MCF 10A (cell line): ENCODE measurements at places on chromosomes 5 and 9. TPM values are rescaled to one million over a fixed set of nuclear protein-coding genes. Genes with fewer than 3 reads are reported as not detected.
A peak's percentile ranks its signal among the peaks of the same experiment; 100 is the strongest.

DNA sequence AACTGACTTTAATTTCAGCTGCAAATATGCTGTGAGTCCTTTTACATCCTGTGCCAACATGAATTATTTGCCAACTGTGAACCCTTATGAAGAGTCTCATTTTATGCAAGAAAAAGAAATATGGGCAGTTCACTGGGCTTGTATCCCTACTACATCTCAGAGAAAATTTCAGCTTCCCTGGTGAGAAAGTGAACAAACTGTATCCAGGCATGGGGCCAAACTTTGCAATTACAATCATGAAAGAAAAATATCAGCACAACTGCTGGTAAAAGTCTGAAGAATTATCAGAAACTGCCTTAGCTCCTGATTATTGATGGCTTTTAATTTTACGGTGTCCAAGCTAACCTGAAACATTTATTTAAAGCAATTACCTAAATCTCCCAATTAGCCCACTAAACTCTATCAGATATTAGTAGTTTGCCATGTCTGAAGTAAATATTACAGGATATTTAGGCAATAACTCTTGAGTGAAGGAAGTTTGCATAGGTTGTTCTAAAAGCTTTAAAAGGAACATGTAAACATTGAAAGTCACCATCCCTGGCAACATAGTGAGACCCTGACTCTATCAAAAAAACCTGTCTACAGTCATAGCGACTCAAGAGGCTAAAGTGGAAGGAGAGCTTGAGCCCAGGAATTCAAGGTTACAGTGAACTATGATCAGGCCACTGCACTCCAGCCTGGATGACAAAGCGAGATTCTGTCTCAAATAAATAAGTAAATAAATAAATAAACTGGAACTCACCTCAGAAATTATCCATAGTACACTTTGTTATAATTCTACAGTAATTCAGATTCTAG, 83.9 kb upstream of the HCN1 start:
- no peak for DNase-seq

DNA sequence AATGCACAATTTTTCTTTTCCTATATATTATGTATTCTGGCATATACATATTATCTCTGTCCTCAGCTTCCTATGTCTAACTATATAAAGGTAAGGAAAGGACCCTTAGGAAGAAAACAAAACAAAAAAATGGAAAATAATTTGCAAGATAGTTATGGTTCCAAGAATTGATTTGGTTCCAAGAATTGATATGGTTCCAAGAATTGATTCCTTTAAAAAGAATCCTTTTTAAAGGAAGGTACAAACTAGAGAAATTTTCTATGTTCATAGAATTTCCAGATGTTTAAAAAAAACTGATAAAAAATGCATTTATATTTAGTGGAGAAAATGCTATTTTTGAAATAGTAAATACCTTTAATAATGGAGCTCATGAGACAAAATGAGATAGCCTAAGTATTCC, 12.1 kb downstream of the LYRM7 start:
- DNase-seq = no peak

GRCh38 chr9:72902268-72902667, 50.6 kb downstream of the ALDH1A1 start:
- DNase-seq = no peak

- DNase-seq = no peak
These were observed 88.6 kb upstream of the IFNE start for GRCh38 chr9:21570643-21571275.

DNA sequence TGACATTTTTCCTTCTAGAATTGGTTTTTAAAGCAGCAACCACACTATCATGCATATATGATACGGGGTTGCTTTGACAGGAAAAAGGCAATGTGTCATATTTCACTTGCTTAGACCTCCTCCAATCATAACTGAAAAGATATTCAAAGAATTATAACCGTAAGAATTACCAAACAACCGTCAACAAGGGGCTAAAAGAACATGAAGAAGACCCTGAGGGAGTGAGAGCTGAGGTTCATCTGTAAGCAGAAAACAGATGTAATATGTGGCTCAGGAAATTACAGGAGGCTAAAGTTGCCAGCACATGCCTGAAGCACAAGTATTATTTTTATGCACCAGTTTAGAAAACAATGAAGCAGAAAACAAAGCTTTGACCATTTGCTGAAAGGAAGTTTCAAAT, 78.9 kb downstream of the APBA1 start:
- DNase-seq = no peak

DNA sequence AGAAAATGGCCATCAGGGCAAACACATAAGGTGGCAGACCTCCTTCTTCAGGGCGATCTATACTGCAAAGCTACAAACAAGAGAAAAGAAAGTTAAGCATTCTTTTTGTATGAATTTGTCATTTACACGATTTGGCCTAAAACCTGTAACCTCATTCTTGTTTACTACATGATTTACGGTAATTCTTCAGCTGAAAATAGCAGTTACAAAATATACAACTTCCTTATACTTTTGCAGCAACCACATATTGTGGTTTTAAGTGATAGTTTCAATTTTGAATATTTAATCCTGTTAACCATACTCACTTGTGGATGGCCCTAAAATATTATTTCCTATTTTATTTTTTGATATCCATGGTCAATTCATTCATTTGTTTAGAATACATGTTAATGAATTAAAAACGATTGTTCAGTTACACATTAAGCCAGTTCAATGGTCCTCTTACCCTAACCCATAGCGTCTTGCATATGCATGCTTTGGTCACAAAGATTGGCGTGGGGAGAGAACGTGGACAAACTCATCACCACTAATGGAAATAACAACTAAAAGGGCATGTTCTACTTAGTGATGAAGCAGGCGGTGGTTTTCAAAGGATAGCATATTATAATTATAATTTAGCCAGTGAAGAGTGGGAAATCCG, 16.6 kb downstream of the TUT7 start:
- no peak for DNase-seq

- DNase-seq = no peak
These were observed 3.2 kb upstream of the TERT start for GRCh38 chr5:1298067-1298551.

DNA sequence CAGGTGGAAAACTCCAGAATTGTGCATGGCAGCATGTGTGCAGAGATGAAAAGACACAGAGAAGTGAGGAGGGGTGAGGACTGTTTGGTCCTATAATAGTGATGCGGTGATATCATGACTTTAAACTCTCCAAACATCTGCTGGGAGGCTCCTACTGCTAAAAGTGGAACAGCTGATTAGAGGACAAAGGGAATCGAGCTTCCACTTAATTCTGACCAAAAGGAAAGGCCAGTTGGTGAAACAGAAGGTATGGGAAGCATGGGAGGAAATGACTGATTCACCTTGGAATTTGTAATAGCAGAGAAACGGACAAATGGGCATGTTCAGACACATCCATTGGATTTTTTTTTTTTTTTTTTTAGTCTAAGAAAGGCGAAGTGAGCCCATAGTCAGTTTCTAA, 67.5 kb upstream of the MAMDC2 start:
- DNase-seq = peak; percentile 81

DNA sequence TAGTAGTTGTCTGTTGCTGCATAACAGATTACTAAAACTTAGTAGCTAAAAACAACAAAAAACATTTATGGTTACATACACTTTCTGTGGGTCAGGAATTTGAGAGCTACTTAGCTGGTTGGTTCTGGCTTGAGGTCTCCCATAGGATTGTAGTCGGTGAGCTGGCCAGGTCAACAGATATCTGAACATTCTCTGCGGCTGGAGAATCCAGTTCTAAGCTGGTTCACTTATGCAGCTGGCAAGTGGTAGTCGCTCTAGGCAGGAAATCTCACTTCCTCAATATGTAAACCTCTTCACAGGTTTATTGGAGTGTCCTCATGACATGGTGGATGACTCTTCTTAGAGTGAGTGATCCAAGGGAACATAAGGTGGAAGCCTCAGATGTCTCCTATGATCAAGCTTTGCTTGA, 65.7 kb upstream of the TNFAIP8 start:
- DNase-seq = no peak

DNA sequence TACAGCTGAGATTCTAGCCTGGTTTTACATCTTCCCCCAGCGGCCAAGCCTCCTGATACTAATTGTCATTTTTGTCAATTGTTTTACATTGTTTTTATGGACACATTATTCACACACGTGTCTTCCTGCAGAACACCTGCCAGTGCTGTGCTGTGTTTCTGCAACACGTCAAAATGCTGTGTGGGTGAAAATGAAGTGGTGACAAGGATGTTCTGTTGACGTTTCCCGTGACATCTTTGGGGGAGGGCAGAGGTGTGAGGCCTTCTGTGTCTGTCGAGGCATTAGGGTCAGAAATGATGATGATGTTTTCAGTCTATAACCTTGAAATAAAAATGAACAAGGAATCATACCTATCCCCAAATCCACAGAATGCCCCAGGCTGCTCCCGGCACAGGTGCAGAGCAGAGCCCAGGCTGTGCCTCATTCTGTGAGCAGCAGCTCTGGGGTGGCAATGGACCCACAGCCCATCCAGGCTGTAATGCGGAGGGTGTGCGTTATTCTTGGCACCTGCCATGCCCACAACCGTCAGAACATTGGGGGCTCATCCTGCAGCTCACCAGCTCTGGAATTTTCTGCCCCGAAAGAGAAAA, 23.6 kb upstream of the CEP72 start:
- DNase-seq = no peak

- DNase-seq = peak; percentile 69
These were observed 40.0 kb upstream of the ARSB start for GRCh38 chr5:79025054-79025472.

CATSPER3 gene
- 0.91 and 1.9 TPM in 2 replicates for total RNA-seq

- no peak for DNase-seq
These were observed 72.1 kb downstream of the C7 start for GRCh38 chr5:40981420-40981819.

DNA sequence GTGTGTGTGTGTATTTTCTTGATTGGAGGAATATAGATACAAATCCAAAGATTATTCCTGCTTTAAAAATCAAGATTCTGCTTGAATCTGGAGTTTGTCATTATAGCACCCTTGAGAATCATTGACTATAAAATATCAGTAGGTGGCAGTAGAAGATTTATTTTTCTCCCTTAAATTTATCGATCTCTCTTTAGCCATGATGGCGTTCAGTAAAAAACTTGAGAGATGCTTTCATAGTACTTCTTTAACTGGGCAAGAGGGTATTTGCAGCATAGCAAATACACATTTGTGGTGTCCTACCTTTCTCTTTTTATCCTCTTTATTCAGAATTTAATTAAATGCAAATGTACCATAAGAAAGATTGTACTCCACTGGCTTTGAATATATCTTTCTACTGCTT, 307.7 kb downstream of the ADGRV1 start:
- DNase-seq = peak; percentile 29

SLC6A3 gene
- total RNA-seq = not detected in 2 replicates

LYRM7 gene
- 18.2 and 21.6 TPM in 2 replicates for total RNA-seq

GRCh38 chr5:11110128-11110527, 349.1 kb upstream of the DAP start:
- DNase-seq = no peak

DNA sequence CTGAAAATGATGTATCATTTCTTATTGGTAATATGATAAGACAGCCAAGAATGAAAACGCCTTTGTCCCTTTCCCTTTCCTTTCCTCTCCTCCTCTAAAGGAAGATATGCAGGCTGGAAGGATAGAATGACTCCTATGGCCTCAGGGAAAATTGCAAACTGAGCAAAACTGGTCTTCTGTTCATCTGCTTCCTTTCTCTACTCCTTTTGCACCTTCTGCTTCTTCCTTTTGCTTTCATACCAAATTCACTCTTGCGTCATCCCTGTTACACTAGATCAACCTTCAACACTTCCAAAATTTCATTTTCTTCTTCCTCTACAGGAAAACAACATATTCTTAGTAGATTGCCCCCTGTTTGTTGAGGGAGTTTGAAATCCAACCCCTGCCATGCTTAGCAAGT, 234.1 kb downstream of the ADAMTS6 start:
- DNase-seq = no peak

SHC3 gene
- total RNA-seq = 0.02 and 0.32 TPM in 2 replicates

PCDHA7 gene
- total RNA-seq = 0.40 and 0.69 TPM in 2 replicates

DNA sequence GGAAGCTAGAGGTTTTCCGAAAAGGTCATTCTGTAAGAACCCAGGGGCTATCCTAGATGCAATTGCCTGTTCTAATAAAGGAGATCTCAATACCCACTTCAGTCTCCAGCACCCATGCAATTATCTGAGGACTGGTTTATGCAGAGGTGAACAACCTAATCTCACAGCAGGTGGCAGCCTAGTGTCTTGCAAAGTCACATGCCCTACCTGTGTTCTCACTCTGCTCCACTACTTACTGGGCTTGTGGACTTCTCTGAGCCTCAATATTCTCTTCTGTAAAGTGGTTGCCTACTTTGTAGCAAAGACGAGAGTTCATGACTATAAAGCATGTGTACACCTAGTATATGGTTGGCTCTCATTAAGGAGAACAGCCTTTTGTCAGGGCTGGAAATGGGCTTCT, 21.0 kb upstream of the ALDH1B1 start:
- peak; percentile 68 for DNase-seq

DNA sequence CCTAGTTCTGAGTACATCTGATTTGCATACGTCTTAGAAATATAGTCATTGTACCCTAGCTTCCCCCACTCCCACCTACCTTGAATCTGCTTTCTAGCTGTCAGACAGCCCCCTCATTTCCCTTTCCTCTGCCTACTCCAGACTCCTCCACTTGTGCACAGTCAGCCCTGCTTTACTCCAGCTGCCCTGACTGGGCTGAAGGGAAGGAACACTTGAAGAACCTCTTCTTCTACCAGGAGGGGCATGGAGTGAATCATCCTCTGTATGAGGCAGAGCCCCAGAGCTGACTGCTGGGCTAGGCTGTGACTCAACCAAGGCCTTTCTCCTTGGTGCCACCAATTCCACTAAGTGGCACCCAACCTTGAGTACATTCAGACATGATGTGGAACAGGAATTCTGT, 18.1 kb upstream of the ZFR start:
- DNase-seq = peak; percentile 36

- peak; percentile 46 for DNase-seq
These were observed 482 bp downstream of the NFIB start for GRCh38 chr9:14313378-14313940.

- no peak for DNase-seq
These were observed 22.3 kb downstream of the AQP3 start for GRCh38 chr9:33425128-33425533.

IFNA1 gene
- not detected in 2 replicates for total RNA-seq

- DNase-seq = no peak
These were observed 42.8 kb downstream of the TIMD4 start for GRCh38 chr5:156920042-156920860.

DNA sequence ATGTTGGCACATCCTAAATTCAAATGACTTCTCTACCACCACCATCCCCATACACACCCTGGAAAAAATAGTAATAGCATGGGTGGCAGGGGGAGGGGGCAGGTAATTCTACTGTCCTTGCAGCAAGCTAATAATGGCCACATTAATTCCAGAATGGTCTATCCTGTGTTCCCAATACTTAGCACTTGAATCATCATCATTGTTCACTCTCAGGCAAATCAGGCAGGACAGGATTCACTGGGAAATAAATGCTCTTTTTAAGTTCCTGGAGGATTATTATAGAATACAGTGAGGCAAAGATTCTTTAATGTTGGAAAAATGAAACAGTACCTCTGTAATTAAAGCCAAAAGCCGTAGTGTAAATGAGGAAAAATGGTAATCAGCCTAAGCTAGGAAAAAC, 254.5 kb downstream of the ARRDC3 start:
- no peak for DNase-seq

NIPSNAP3A gene
- 15.4 and 15.5 TPM in 2 replicates for total RNA-seq

ERBIN gene
- 69.2 and 71.3 TPM in 2 replicates for total RNA-seq

- DNase-seq = no peak
These were observed 28.5 kb downstream of the HRH2 start for GRCh38 chr5:175686396-175686795.

MEGF10 gene
- total RNA-seq = not detected in 2 replicates
